ENCODE measurements at places on chromosomes 16 and 17.
A peak's percentile ranks its signal among the peaks of the same experiment; 100 is the strongest.

GRCh38 chr17:57442914-57443571 is 186.7 kb downstream of the MSI2 start:
- DNase-seq = no peak

DNA sequence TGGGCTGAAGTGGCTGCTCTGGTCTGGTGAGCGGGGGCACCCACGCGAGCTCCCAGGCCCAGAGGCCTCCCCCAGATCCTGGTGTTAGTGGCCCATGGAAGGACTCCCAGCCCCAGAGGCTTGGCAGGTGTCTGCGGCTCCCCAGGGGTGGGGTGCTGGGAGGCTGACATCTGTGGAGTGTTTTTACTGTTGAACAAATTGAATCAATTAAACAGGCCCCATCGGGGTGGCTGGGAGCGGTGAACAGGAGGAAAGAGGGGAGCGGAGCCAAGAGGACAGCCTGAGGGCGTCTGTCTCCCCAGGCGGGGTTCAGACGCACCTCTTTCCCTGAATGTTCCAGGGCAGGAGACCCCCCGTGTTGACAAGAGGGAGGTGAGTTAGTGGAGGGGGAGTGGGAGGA is 29.9 kb downstream of the ACTG1 start:
- no peak for DNase-seq

- DNase-seq = no peak
Observed at GRCh38 chr17:80036715-80037477, 454 bp downstream of the CCDC40 start.

DNA sequence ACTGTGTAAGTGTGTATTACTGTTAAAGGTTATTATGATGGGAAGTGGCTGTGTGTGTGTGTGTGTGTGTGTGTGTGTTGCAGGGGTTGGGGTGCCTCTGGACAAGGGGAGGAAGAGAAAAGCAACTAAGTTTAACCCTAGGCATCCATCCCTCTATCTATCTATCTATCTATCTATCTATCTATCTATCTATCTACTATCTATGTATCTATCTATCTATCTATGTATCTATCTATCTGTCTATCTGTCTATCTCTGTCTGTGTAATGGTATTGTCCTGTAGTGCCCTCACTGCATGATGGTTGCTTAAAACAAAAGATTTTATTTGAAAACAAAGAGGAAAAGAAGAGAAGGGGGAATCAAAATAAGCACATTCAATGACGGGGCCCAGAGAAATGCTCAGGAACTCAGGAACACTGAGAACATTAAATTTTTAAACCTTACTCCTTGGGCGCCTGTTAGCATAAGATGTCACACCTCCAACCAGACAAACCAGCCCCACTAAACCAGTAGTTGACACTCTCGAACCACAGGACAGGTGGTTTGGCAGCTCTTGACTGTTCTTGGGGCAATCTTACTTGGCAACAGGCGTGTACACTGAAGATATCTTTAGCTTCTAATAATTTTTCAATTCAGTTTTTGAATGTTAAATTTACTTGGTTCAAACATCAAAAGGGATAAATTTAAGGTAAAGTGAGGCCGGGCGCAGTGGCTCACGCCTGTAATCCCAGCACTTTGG is 5.1 kb upstream of the RPL26 start:
- no peak for DNase-seq

DNA sequence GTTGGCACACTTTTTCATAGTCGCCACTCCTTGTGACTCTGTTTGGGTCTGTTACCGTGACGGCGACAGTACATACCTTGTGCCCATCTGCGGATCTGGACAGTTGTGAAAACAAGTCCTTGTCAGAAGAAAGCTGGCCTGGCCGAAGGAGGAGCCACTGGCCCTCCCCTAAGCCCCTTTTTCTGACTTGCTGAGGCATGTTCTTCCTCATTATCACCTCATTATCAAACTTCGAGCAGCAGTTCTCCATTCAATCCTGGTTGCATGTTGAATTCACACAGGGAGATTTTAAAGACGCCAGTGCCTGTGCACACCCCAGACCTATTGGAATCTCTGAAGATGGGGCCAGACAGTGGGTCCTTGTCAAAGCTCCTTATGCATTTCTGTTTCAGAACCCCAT is 61.1 kb downstream of the CYLD start:
- DNase-seq = no peak

DNA sequence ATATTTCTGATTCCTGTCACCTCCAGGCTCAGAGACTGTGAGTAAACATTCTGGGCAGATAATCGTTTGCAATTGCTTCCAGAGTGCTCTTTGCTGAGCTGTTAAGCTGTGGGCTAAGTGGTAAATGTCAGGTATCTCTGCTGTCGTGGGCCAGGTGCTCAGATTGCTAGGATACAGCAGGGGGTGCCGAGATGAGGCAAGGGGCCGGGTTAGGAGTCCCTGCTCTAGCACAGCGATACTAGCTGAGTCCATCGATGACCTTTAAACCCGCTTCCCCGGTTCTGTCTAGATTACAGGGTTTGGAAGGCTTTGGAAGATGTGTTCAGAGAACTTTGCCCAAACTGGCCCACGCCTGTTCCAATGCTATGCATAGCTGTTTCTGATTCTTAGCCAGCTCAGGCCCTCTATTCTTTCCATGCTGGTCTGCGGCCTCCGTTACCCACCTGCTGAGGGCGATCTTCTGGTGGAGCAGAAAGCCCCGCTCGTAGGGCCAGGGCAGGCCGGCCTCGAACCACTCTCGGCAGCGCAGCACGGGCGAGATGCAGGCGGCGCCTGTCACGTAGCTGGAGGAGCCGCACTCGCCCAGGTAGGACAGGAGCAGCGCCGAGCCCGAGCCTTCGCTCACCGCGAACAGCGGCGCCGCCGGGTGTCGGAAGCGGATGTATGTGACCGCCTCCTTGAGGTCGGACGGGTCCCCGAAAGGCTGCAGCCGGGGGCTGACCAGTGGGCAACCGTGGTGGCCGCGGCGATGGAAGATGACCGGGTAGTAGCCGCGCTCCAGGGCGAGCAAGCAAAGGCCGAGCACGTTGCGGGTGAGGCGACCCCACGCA is 979 bp downstream of the ABHD15 start:
- peak; percentile 92 for DNase-seq

- no peak for DNase-seq
Observed at GRCh38 chr17:40922239-40922638, 15.2 kb downstream of the KRT23 start.

GRCh38 chr16:57178793-57179212 is 7.0 kb downstream of the PSME3IP1 start:
- no peak for DNase-seq

DNA sequence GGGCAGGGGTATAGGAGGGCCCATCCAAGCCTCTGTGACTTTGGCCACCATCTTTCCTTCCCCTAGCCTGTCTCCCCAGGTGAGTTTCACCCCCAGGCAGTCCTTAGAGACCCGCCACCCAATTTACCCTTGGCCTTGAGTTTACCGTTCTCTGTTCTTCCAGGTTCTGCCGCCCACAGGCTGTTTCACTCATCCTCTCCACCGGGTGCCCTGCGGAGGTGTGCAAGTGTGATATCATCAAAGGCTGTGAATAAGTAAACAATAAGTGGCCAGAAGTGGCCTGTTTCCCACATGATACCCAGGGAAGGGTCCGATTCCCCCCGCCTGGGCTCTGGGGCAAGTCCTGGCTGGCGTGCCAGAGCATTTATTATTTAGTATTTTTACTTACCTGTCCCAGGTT is 15.1 kb upstream of the TLCD3B start:
- no peak for DNase-seq

DNA sequence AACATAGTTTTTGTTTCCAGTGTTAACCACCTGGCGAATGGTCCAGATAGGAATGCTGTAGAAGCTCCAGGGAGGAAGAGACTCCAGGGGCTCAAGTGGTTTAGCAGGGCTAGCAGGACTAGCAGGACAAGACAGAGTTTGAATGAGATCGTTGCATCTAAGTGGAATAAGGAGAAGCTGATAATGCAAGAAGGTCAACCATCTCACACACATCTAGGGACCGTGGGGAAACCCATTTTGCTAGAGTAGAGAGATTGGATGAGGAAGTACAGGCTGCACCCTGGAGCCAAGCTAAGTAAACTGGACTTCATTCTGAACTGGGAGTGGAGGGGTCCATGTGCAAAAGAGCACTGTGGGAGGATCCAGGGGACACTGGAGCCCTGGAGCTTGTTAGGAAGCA is 86.1 kb upstream of the HSBP1 start:
- DNase-seq = no peak

GRCh38 chr17:11598274-11599221 is at the start of gene DNAH9:
Gene DNAH9, plus strand, starts transcription at chr17:11598470. Its CDS starts 29 bp downstream, at chr17:11598499.
- DNase-seq = peak; percentile 97

GRCh38 chr17:65539630-65540266 is 21.7 kb downstream of the AXIN2 start:
- DNase-seq = no peak

DNA sequence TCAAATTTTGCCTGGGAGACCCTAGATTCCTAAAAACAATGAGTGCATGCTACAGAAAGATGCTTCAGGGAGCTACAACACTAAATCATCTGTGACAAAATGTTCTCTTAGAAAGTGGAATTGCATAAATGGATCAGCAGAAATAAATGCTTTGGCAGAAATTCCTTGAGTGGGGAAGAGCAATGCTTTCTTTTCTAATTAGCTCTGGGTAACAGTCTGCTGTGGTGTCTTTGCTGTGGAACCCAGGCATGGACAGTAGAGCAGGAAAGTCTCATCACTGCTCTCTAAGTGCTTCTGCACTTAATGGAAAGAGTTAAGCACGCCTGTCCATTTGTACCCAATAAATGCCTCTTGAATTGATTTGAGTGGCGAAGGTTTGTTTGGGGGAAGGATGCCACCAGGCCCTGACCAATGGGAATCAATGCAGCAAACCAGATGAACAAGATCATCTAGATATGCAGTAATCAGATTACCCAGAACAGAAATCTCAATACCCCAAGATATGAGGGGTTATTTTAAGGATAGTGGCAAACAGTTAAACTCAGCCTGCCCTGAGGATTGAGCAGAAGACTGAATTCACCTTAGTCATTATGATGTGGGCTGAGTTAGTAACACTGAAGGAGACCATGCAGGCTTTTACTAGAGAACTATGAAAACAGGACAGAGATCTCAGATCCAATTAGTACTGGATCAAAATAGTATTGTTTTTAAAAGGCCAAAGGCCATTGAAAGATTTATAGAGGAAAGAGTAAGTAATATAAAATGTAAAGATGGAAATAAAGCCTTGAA is 13.6 kb downstream of the HLF start:
- DNase-seq = no peak

- DNase-seq = no peak
Observed at GRCh38 chr17:77598241-77598620, 360.3 kb upstream of the TNRC6C start.

DNA sequence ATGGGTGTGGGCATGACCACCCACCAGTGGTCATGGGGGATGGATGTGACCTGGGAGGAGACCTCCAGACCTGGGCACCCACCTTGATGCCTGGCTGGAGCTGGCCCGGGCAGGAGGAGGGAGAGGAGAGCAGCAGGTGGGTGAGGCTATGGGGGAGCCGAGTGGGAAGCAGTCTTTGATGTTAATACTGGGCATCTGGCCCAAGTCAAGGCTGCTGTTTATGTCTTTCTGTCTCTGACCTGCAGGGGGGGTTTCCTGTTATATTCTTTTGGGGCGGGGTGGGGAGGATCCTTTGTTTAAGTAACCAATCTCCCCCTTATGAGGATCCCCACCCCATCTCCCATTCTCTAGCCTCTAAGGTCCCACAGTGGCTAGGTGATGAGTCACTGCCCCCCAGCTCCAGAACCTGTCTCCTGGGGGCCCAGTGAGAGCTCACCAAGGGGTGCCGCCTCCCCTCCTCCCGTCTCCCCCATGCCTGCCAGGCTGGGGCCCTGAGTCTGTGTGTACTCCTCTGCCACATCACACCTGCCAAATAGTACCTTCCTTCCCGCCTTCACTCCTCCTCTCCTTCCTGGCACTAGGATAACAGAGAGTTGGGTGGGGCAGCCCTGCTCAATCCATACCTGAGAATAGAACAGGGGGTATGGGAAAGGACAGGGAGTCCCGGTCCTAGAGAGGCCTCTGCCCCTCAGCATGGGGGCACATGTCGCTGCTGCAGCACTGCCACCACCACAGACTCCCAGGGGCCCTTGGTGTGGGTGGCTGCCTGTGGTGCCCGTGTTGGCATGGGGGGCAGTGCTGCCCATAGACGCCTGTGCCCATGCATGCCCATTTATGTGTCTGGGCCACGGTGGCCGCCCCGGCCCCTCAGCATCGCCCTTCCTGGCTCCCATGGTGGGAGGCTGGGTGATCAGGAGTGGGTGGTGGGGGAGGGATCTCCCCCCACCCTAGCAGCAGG is 7.3 kb downstream of the THRA start:
- DNase-seq = peak; percentile 79

DNA sequence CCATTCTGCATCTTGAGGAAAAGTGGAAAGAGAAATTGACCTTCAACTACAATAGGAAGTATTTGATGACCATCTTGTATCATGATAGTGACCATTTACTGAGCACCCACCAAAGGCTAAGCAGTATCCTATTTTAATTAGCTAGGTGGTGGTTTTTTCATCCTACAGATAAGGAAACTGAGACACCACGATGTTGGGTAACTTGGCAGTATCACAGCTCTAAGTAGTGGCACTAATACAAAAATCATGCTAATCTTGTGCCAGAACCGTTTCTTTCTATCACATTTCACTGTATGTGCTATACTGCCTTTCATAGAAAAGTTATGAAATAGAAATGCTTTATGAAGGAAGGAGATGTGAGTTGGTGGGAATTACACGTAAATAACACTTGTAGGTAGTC is 2.3 kb downstream of the EVI2B start:
- no peak for DNase-seq

GRCh38 chr17:69246726-69247375 is 18.2 kb upstream of the ABCA10 start:
- DNase-seq = no peak

DNA sequence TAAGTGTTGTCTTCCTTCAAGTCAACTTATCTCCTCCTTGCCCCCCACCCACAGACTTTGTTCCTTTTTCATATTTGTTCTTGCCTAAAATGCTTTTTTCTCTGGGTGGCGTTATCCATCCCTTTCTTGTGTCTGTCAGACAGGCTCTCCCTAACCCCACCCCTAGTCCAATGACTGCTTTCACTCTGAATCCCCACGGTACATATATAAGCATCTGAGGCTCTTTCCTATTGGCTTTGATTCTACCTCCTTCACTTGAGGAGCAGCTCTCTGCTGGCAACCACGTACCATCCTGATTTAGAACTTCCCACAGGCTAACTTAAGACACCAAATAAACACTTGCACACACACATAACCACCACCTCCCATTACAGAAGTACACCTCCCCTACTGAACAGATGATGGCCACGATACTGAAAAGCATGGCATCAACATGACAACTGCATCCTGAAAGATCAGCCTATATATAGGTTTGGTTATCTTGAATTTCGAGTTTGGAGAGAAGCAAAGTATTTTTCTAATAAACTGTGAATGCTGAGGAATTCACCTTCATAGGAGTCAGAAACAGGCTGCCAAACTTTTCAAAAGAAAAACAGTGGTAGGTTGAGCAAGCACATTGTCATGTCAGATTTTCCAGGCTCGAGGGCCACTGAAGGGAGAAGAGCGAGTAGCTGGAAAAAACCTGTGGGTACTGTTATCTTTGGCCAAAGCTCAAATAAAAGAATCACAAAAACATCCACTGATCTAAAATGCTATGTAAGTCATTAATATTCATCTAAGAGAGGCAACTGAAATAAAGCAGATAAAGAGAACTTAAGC is 24.3 kb downstream of the STAT3 start:
- no peak for DNase-seq

- DNase-seq = no peak
Observed at GRCh38 chr16:12176051-12176450, 199.5 kb downstream of the SNX29 start.

Measured in upper lobe of left lung (tissue), 6 donors.